ENCODE measurements at places on chromosomes 6 and 20.

DNA sequence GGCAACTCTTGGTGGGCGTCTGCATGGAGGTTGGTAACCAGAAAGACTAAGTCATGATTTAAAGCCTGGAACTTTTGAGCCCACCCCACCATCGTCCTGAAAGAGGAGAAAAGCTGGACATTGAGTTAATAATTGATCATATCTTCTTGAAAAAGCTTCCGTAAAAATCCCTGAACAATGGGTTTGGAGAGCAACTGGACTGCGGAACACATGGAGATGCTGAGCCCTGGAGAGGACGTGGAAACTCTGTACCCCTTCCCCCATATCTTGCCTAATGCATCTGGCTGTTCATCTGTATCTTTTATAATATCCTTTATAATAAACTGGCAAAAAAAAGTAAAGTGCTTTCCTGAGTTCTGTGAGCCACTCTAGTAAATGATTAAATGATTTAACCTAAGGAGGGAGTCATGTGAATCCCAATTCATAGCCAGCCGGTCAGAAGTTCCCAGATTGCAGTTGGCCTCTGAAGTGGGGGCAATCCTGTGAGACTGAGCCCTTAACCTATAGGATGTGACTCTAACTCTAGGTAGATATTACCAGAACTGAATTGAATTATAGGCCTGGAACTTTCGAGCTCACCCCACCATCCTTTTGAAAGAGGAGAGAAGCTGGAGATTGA lies 26.5 kb upstream of the LGSN start:
- DNase-seq, result no peak

- no peak for DNase-seq
These were observed 17.7 kb downstream of the FLRT3 start for GRCh38 chr20:14319704-14320103.

- DNase-seq, result no peak
These were observed 172.1 kb upstream of the HTR1E start for GRCh38 chr6:86765211-86765610.

- no peak for DNase-seq
These were observed 437.7 kb downstream of the PLCB1 start for GRCh38 chr20:8569766-8570165.

DNA sequence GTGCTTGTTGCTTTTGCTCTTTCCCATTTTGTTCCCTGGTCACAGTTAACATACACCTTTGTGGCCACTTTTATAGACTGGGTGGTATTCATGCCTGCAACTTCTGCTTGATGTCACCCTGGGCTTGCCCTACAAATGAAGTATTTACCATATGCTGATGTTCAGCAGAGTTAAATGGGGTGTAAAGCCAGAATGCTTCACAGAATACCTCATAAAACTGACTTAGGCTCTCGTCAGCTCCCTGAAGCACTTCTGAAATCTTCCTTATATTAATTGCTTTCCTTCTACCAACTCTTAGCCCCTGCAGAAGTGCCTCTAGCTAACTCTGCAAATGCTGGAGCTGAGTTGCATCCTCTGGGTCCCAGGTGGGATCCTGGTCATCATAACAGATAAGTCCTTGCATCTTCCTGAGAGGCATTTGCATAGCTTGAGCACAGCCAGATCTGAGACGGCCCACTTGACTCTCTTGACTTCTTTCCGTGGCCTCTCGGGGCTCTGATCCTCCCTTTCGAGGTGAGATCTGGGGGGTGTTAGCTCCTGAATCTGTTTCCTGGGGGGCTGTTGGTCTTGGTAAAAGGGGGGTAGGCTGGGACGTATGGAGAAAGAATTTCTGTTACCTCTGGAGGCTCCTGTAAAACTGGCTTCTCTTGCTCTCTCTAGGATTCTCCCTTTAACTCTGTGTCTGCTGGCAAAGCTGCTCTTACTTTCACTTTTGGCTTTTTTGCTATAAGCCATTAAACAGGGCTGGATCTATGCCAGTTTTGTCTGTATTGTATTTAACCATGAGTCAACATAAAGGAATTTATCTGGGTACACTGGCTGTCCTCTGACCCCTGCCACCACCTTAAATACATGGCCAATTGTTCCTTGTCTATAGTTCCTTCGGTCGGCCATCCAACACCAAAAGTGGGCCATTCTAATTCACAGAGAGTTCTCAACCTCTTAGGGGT lies 223.0 kb upstream of the SYNCRIP start:
- DNase-seq, result no peak

DNA sequence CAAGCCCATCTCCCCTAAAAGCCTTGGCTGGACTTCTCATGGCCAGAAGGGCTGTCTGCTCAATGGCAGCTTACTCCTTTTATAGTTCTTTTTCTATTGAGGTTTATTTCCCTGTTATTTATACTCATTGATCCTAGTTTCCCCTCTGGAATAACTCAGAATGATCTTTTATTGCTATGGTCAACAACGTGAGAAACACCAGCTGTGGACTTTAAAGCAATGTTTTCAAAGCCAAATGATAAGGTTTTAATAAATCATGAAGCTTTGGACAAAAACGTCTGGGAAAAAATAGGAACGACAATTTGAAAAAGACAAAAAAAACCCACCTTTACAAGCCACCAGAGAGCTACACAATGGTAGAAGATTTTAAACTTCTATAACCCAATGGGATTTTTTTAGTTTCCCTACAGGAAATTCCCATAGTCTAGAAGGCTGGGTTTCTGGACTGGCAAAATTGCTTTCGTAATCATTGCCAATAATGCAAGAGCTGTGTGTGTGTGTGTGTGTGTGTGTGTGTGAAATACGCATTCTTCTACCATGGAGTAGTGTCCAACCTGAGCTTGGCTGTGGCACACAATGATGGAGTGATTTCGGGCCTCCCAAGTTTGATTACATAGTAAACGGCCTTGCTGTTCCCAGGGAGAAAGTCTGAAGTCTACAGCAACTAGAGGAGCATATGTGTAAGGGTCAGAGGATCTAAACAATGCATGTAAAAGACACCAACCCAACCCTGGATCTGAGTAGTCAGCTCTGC lies 396.0 kb downstream of the SYNE1 start:
- DNase-seq, result no peak

- peak; percentile 89 for DNase-seq
These were observed 697 bp upstream of the CEP43 start for GRCh38 chr6:166998256-166999144.

DNA sequence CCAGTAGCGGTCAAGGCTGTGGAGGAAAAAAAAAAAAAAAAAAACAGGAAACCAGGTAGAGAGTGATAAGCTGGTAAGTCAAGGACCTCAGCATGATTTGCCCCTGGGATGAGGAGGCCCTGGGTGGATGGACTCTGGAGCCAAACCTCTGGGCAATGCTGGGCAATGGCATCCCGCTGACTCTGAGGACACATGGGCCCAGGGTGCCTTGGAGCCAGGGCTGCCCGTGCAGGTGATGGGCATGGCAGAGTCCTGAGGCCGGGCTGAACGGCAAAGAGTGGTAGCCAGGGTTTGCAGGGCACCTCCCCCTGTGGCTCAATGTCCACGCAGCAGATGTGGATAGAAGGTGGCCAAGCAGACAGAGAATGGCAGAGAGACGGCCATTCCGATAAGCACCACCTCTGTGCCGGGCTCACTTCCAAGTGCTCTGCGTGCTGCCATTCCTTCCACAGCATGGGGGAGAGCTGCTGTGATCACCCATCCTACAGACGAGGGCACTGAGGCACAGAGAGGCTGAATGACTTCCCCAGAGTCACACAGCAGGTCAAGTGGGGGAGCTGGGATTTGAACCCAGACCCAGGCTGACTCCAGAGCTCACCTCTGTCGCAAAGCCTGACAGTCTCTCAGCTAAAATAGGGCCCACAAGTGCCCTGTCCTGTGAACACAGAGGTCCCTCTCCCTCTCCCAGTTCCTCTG lies 353.9 kb downstream of the CDH4 start:
- DNase-seq, result no peak

DNA sequence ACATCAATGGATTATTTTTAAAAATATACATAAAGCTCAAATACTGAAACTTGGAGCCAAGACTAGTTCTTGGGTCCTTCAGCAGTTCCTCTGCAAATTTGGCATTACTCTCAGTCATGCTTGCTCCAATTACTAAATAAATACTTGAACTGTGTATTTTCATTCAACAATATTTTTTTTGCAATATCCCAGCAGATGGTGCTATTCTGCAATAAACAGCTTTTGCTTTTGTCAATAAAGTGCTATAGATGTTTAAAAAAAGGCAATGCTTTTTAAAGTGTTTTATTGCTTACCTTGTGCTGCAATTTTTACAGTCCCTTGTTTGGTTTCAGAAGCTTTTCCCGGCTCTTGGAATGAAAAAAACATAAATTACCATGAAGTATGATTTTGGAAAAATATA lies 243.4 kb downstream of the TRDN start:
- DNase-seq, result no peak

DNA sequence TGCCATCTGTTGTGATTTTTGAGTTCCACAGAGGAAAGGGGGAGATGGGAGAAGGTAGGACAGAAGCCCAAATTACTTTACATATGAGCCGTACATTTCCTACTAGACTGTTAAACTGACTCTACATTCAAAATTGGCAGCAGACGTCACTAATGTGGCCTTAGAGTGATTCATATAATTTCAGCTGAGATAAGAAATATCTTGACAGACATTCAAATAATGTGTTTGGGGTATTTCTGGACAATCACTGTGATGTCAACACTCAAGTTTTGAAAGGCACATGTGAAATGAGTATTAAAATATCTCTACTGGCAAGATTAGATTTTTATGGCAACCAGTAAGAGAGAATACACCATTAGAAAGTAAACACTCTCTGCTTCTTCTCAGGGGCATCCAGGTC lies 104.0 kb downstream of the MTFR2 start:
- peak; percentile 15 for DNase-seq

- DNase-seq, result no peak
These were observed 108.7 kb downstream of the FYN start for GRCh38 chr6:111764238-111765175.

GRCh38 chr6:6951355-6951754 lies 156.4 kb upstream of the RREB1 start:
- no peak for DNase-seq
